ENCODE measurements at places on chromosomes 12 and 14.

GRCh38 chr12:44640427-44641190 is 235.5 kb downstream of the NELL2 start:
- no peak for DNase-seq

DNA sequence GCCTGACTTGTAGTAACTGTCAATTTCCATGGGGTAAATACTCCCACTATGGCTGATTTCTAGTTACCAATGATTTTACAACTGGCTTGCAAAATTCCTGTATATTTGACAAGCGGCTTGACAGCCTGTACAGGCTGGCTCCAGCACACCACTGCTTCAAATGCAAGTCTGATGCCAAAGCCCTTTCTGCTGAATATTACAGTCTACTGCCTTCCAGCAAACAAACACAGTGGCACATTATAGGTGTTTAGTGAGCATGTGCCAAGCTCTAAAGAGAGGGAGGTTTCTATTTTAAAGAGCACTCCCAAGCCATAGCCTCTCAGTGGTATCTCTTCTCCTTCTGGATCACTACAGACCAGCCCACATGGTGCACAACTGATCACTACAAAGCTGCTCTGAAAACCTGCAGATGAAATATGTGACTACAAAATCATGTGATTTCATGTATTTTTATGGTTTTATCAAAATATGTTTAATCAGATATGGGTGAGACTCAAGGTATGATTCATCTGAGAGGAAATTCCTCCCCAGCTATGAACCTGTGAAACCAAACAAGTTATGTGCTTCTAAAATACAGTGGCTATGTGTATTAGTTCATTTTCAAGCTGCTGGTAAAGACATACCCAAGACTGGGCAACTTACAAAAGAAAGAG is 101.5 kb downstream of the RPAP3 start:
- DNase-seq = no peak

DNA sequence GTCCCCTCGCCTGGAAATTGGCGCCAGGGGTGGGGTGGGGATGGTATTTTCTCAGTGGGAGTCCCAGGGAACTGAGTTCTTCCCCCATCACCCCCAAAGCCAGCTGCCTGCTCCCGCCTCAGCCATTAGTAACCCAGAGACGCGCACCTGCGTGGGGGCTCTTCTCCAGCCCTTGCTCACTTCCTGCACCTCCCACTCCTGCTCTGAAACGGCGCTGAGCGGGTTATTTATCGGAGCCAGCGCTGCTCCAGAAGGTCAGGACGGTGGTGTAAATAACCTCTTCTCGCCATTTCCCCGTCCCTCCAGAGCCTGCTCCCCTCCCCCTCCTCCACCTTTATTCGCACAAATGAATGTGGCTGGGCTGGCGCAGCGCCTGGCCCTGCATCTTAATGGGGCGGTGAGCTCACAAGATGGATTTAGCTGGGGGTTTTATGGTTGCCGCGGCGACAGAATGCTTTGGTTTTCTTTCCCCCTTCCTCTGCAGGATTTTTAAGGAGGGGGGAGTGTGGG is 12.2 kb downstream of the GPR84 start:
- no peak for DNase-seq

- peak; percentile 97 for DNase-seq
Observed at GRCh38 chr12:121888478-121889273, at the start of gene PSMD9. TSS of gene PSMD9 (plus strand) at chr12:121888790. CDS start at chr12:121888857, 67 bp downstream.

DNA sequence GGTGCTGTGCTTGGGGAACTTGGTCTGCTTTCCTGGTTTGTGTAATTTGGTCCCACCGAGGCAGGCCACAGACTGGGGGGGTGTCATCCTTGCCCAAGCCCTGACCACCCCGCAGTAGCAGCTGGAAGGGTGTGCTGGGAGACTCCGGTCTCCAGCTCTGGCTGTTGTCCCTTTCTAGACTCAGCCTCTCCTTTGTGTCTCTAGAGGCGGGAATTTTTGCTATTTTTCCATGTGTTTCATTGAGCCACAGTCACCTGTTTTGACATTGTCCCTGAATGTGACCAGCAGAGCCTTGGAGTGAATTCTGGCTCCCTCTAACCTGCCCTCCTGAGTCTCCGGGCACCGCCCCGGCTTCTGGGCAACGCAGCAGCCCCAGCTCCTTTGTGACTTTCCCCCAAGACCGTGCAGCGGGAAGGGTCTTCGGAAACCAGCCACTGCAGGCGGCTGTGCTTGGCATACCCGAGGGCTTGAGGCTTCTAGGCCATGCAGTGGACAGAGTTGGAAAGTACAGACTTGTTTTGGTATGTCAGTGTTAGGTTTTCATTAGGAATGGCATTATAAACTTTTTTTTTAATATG is 98.6 kb downstream of the TNFAIP2 start:
- no peak for DNase-seq

DNA sequence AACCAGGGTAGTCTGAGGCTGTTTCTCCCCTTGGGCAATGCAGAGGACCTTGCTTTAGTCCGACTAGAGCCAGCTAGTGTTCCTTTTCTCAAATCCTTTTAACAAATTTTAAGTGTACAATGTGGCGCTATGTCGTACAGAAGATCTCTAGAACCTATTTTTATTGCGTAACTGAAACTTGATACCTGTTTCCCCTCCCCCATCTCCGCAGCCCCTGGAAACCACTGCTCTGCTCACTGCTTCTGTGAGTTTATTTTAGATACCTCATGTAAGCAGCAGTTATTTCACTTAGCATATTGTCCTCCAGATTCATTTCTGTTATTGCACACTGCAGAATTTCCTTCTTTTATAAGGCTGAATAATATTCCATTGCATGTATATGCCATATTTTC is 1092.3 kb downstream of the AACS start:
- no peak for DNase-seq

GRCh38 chr12:65257986-65258385 is 20.5 kb upstream of the MSRB3 start:
- no peak for DNase-seq
